ENCODE measurements at places on chromosomes 3 and 15. TPM values are rescaled to one million over a fixed set of nuclear protein-coding genes. Genes with fewer than 3 reads are reported as not detected.

The IL17RD gene
- 1.1 TPM for total RNA-seq

The GOLGA6A gene
- 0.12 TPM for total RNA-seq

The DTX3L gene
- 7.5 TPM for total RNA-seq

The GOLGA6D gene
- not detected for total RNA-seq

The GABRA5 gene
- 104 TPM for total RNA-seq

The P2RY14 gene
- not detected for total RNA-seq

The LRTM1 gene
- total RNA-seq = not detected

The AADACL2 gene
- total RNA-seq = not detected

The GCHFR gene
- 6.3 TPM for total RNA-seq

The CAMK2N2 gene
- 1.4 TPM for total RNA-seq

The ZIC4 gene
- not detected for total RNA-seq

The MOBP gene
- not detected for total RNA-seq

The SPSB4 gene
- 0.15 TPM for total RNA-seq

Data from A549 treated with Hydrocortisone at 1 μM for 4 hours (cell line).